Esophagus mucosa (tissue), 1 donor: ENCODE measurements at places on chromosomes 6 and 20. TPM values are rescaled to one million over a fixed set of nuclear protein-coding genes. Genes with fewer than 3 reads are reported as not detected.
A peak's percentile ranks its signal among the peaks of the same experiment; 100 is the strongest.

- no peak for ATAC-seq
Measured at GRCh38 chr20:44481719-44482416, 6.2 kb downstream of the TTPAL start.

DNA sequence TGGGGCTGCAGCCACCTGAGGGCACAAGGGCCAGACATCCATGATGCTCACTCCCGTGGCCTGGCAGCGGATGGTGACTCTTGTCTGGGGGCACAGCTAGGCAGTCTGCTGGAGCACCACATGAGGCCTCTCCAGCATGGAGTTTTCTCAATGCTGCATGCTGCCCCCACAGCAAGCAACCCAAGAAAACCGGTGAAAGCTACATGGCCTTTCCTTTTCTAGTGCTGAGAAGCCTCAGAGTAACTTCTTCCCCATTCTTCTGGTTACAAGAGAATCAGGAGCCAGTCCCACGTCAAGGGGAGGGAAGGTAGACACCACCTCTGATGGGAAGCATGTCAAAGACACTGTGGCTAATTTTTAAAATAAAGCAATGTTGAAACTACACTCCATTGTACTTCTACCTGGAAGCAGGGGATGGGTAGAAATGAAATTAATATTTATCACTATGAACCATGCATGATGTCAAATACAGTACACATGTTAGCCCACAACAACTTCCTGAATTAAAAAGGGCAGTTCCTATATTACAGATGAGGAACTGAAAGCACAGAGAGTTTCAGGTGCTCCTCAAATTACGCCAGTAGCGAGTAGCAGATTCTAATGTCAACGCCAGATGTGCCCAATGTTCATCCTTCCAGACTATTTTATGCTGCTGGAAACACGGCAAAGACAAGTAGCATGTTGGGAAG, 101.5 kb downstream of the LAMP5 start:
- ATAC-seq: no peak

DNA sequence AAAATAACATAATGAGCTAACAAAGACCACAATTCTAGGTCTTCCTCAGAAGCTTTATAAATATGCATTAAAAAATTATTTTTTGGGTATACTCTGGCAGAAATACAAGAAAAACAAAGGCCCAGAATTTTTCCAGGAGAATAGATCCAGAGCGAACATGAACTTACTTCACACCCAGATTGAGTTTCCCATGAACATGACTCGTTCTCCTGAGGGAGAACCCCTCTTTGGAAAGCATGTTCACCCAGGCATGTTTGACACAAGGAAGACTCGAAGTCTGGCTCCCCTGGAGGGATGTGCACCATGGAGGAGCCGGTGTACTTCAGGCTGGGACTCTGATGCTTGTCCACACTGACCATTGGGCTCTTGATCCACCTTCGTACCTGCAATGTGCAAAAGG, 56.1 kb downstream of the SGK1 start:
- no peak for ATAC-seq

- ATAC-seq: no peak
Measured at GRCh38 chr6:165910184-165910966, 247.3 kb upstream of the PDE10A start.

- ATAC-seq: no peak
Measured at GRCh38 chr6:5453546-5453945, 192.2 kb downstream of the FARS2 start.

DNA sequence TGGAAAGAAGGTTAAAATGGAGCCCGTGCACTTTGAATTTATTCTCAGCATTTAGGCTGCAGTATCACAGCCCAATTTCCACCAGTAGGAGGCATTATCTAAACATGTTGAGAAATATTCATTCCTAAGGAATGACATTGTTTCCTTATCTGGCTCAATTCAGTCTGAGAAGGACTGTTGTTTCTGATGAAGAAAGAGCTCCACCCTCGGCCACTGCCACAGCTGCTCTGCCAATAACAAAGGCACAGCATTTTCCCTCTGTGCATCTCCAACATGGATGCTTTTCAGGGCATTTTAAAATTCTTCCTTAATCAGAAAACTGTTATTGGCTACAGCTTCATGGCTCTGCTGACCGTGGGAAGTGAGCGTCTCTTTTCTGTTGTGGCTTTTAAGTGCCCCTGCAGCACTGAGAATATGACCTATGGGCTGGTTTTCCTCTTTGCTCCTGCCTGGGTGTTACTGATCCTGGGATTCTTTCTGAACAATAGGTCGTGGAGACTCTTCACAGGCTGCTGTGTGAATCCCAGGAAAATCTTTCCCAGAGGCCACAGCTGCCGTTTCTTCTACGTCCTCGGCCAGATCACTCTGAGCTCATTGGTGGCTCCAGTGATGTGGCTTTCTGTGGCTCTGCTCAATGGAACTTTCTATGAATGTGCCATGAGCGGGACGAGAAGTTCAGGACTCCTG, at the start of gene CALHM5:
TSS of gene CALHM5 (plus strand) at position 216 of the 687 bp plus-strand sequence. CDS start at position 274, 58 bp downstream.
- ATAC-seq: peak; percentile 88

DNA sequence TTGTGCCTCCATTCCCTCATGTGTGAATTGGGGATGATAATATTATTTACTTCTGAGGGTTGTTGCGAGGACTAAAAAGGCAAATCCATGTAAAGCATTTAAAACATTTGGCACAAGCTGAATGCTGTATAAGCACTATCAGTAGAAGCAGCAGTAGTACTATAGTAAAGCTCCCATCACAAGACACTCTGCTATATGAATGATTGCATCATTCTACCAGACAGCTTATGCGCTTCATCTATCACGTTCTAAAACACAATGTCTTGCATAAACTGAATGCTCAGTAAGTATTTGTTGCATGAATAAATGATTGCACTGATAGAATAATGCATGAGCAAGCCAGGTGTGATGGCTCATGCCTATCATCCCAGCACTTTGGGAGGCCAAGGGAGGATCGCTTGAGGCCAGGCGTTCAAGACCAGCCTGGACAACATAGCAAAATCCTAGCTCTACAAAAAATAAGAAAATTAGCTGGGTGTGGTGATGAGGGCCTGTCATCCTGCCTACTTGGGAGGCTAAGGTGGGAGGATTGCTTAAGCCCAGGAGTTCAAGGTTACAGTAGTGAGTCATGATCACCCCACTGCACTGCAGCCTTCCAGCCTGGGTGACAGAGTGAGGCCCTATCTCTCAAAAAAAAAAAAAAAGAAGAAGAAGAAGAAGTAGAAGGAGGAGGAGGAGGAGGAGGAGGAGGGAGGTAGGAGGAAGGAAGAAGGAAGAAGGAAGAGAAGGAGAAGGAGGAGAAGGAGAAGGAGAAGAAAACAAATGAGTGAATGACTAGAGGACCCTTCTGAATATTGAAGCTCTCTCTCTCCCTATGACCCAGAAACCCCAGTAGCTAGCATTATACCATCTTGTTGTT, 50.0 kb upstream of the FOXO3 start:
- ATAC-seq: no peak

GRCh38 chr6:29509711-29510110, 22.0 kb upstream of the MAS1L start:
- ATAC-seq: no peak

- no peak for ATAC-seq
Measured at GRCh38 chr6:70059039-70059719, 192.8 kb downstream of the COL19A1 start.

DNA sequence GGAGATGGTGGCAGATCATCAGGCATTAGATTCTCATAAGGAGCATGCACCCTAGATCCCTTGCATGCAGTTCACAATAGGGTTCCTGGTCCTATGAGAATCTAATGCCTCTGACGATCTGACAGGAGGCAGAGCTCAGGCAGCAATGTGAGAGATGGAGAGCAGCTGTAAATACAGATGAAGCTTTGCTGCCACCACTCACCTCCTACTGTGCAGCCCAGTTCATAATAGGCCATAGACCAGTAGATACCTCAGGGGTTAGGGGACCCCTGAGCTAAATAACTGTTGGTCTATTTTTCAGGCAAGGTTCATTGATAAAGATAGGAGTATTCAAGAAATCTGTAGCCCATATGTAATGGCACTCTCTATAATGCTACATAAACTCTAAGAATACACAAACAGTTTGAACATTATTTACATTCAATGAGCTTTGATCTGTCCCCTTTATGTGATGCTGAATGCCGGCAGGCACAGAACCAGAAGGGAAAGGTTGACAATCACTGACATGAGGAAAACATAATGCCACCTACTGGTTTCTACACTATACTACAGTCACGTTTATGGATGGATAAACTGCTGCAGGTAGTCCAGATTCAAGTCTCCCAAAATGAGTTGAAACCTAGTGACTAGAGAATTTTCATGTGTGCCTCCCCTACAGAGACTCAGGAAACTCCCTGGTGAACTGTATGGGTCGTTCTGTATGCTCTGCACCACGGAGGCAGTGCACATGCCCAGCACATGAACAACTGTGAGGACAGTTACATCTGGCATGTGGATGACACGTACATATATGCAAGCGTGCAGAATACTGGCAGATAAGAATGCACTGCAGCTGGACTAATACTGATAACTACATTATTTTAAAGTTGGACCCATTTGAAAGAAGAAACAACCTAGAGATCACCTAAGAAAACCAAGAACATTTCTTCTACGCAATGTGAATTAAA, 72.0 kb downstream of the DST start:
- peak; percentile 52 for ATAC-seq

- no peak for ATAC-seq
Measured at GRCh38 chr6:35419417-35419816, 32.7 kb upstream of the FANCE start.

DNA sequence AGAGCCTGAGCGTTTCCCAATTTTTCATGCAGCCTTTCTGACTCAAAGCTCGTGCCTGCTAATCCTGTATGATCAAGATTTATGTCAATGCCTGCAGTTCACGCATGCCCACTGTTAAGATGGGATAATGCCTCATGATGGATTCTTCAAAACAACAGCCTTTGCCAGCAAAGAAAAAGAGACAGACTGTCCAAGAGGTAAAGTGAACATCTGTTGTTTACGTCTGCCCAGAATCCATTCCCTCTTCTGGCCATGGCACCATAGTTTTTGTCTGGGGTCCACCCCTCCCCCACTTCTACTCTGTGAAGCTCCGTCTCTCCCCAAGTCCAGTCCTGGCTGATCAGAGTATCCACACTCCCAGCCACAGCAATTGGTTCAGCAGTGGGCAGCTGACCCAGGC, 91.9 kb upstream of the EYA2 start:
- no peak for ATAC-seq

DNA sequence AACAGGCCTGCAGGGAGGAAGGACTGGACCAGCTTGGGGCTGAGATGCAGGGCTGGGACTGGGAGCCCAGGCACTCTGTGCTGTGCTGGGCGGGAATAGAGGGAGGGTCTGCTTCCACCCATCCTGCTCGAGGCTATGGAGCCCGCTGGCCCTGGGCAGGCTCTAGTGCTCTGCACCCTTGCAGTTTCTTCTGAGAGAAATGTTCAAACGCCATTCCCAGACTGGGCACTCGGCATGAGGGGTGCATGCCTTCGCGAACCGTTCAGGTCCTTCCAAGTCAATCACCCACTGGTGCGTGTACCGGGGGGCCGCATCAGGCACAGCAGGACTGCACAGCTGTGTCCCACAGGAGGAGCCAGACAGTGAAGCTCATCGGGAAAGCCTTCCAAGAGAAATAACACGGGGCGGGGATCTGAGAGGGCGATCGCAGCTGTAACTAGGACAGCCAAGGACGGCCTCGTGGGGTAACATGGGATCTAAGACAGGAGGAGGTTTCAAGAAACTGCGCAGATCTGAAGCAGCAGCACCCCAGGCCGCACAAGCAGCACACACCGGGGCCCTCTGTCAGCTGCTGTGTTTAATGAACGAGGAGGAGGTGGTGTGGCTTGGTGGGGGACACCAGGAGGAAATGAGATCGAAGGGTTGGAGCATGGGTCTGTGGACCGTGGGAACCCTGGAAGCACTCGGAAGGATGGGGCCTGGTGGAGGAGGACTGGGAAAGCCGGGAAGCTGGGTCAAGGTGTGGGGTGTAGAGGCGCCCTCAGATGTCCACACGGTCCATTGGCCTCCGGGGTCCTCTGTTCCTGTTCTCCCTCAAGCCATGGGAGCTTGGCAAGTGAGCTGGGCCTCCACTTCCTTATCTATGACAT, 26.1 kb upstream of the PYGB start:
- no peak for ATAC-seq

DNA sequence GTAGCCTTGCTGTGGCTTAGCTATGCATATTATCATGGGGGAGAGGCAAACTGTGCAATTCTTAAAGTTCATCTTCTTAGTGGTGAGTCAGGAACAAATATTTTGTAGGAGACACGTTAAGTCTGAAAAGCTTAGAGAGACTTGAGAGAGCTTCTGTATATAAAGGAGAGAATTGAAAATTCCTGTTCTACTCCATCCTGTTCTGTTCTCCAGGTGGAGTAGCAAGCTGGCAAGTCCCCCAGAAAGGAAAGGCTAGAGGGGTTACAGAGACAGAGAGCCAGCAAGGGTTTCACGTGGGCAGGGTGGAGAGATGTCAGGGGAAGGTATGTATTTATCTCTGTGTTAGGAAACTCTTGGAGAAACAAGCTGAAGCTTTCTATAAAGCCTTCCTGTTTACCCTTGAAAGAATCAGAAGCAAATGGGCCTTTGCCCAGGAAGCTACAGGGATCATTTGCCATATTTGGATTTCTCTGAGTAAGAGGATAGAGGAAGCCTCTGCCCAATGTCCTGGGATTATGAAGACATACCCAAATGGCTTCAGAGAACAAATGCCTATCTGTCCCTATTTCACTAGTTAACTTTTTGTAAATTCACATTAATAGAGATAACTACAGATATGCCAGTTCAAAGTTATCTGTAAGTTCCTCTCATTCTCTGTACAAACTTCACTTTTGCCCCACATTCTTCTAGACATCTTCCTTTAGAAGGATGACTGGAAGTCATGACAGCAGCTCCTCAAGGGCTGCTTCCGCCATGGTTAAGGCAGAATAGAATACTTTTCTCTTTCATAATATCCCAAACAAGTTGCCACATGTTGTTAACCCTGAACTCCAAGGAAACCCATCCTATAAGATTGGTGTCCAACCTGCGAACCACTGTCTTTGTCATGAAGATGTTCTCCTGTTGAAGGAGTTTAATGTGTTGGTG, 126.7 kb upstream of the NEDD9 start:
- ATAC-seq: no peak

- no peak for ATAC-seq
Measured at GRCh38 chr6:44858998-44859397, 469.1 kb upstream of the RUNX2 start.

DNA sequence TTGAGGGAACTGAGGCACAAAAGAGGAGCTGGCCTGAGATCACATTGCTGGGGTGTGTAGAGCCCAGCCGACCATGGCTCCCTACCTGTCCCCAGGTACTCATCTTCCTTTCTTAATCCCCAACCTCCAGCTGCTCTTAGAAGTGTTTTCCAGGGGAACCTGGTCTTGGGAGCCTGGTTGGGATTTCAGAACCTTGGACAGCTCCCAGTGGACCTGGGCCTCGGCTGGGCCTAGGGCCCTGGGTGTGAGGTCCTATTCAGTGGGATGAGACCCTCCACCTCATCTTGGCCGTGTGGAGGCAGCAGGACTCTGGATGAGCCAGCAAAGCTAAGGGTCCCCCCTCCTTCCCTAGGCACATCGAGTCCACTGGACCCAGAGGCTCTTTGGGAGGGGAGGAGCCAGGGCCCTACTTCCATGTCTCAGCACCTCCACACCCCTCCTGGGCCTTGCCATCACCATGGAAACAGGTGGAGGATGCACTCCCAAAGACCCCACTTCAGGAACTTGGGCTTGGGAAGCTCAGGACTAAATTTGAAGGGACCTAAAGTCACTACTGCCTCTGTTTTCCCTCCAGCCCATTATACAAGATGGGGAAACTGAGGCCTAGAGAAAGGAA, 38.5 kb downstream of the DLGAP4 start:
- ATAC-seq: peak; percentile 51

ELOVL2 gene
- 0.04 TPM for total RNA-seq

PRDM13 gene
- not detected for total RNA-seq

PACRG gene
- 0.76 TPM for total RNA-seq

PPP1R16B gene
- total RNA-seq: 2.3 TPM

SLC13A3 gene
- 0.92 TPM for total RNA-seq

LRRC73 gene
- total RNA-seq: 0.20 TPM

LY6G6C gene
- 10.8 TPM for total RNA-seq

ENPP5 gene
- 0.44 TPM for total RNA-seq
